ENCODE measurements at places on chromosomes 16 and 17. TPM values are rescaled to one million over a fixed set of nuclear protein-coding genes. Genes with fewer than 3 reads are reported as not detected.

- no peak for DNase-seq
Observed at GRCh38 chr17:29677824-29678223, 55.1 kb upstream of the CORO6 start.

- no peak for DNase-seq
Observed at GRCh38 chr17:40553694-40554534, 11.4 kb downstream of the CCR7 start.

- no peak for DNase-seq
Observed at GRCh38 chr17:57556320-57556719, 188.8 kb downstream of the CCDC182 start.

- DNase-seq = no peak
Observed at GRCh38 chr17:27459433-27459832, 3.2 kb downstream of the KSR1 start.

The OR1F1 gene
- not detected for total RNA-seq

All from spinal cord (tissue), 10 donors.